ENCODE measurements at places on chromosomes 5 and 9.

DNA sequence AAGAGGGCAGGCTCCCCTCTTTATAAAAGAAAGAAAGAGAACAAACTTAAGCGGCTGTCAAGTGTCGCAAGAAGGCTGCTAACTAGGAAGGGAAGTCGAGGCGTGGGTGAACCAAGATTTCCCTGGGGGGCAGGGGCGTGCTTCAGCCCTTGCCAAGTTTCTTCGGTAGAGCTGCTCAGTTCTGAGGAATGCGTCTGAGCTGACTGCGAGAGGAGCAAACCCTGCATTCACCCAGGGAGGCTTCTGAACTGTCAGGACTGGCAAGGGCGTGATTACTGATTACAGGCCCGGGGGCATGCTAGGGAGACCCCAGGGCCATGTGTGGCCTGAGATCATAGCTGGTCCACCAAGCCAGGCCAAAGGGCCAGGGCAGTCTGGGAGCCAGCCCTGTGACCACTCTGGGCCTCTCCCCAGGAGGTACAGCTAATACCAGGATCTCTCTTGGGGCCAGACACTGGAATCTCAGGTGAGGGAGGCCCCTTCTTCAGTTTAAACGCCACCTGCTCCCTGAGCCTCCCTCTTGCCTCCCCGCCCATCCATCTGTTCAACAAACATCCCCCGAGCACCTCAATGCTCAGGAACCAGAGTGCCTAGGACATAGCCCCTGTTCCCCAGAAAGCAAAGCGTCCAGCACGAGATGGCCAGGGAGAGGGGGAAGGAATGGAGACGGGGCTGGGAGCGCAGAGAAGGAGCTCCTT, 30.9 kb downstream of the SARDH start:
- peak; percentile 68 for DNase-seq

DNA sequence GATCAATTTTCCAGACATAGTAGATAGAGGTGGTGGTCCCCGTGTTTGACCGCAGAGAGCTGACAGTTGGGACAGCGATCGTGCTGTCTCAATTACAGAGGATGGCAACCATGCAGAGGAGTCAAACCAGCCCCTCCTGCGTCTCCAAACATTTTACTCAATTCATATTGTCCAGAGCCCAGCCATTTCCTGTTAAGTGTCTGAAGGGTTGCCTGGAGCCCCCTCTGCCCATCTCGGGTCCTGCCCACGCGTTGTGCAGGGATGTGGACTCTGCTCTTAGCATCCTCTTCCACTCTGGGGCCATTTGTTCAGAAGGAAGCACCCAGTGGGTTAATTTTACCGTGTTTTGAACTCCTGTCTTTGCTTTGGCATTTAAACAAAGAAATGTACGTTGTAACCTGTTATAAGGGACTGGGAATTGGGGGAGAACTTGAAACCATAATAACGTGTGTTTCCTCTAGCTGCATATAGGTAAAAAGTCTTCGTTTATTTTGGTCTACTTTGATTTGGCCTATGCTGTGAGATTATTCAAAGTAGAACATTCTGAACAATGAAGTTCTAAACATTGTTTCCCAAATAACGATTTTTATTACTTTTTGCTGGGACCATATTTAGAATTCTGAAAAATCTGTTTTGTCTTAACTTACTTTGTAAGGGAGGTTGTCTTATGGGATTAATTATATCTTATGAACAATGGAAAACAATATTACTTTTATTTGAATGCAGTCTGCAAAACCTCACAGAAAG, 876 bp downstream of the EGFLAM start:
- no peak for DNase-seq

GRCh38 chr5:132055808-132056609, 4.4 kb upstream of the IL3 start:
- DNase-seq = no peak

DNA sequence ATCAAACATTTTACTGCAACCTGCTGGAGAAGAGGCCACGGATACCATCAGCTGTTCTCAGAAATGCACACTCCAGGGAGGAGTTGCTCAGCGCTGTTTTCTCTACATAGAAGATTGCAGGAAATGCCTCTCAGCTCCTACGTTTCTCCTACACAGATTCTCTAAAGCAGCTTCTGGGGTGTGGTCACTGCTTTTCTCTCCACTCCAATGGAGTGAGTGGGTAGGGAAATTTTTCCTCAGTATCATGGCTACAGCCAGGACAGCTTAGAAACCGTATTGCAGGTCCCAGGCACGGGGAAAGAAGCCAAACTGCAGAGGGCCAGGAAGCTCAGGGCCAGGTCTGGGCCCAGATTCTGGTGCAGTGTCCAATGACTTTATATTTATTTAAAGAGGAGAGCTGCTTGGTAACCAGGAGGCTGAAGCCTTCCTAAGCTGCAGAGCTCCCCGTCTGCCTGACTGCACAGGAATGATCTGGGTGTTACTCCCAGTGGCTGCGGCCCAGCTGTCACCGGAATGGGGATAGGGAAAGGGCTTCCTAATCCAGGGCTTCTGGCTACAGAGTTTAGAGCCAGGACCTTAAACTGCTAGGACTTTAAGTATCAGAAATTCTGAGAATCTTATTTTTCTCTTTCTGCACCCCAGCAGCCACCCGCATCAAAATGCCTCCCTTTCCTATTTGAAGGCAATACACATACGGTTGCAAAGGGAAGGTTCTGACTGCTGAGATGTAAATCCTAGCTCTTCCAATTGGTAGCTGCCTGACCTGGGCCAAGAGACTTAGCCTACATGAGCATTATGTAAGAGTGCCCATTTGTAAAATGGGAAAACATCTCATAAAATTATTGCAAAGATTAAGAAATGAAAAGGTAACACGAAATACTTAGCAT, 1.4 kb upstream of the SPTAN1 start:
- DNase-seq = peak; percentile 46

DNA sequence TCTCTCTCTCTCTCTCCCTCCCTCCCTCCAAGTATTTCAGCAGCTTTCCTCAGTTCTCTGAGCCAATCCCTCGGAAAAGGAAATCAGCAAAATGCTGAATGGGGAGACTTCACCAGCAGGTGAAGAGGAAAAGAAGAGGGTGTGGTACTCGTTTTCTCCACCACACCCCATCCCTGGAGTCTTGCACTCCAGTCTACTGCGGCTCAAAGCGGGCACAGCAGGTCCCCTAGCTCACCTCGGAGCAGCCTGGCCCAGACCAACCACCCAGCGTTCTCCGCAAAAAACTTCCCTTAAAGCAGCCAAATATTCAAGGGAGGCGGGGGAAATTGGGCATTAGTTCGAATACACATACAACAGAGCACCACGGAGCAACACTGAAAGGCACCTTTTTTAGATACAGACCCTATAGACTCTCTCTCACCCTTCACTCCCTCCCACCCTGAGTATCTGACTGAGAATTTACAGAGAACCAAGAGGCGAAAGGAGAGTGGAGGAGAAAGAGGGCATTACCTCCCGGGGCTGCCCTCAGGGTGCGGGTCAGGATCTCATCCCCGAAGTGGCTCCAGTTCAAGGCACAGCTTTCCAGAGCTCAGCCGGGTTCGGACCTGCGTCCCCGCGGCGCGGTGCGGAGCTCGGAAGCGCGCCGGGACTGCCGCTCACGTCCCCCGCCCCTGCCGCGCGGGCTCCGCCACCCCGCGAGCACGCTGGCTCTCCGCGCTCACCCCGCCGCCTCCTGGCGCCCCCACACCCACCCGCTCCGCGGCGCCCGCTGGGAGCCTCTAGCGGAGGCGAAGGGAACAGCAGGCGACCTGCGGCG, 1638.5 kb upstream of the C9orf72 start:
- DNase-seq = peak; percentile 22

DNA sequence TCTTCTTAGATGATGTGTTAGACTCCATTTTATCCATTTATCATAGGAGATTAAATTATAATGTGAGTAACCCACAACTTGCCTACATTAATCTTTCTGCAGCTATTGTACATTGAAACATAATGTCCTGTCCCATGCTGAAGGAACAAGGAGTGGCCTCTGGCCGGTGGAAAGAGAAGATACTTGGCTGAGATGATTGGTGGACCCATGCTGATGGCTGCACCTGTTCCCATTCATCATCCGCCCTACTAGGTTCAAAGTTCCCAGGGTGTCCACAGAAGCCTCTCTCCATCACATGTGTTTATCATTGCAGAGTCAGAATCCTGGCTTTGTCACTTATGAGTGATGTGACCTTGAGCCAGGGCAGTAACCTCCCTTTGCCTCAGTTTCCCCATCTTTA, 24.7 kb downstream of the FBXL7 start:
- no peak for DNase-seq

GRCh38 chr9:125797930-125798329, 50.8 kb downstream of the PBX3 start:
- DNase-seq = no peak

DNA sequence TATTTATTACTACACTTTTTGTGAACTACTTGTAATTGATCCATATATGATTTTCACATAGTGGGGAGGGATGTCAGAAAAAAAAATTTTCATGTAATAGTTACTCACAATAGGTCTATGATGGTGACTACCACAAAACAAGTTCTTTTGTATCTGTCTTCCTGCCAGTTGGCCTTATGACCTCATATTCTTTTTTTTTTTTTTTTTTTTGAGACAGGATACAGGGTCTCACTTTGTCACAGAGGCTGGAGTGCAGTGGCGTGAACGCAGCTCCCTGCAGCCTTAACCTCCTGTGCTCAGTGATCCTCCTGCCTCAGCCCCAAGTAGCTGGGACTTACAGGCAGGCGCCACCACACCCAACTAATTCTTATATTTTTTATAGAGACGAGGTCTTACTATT, 10.9 kb downstream of the SEC24A start:
- no peak for DNase-seq

DNA sequence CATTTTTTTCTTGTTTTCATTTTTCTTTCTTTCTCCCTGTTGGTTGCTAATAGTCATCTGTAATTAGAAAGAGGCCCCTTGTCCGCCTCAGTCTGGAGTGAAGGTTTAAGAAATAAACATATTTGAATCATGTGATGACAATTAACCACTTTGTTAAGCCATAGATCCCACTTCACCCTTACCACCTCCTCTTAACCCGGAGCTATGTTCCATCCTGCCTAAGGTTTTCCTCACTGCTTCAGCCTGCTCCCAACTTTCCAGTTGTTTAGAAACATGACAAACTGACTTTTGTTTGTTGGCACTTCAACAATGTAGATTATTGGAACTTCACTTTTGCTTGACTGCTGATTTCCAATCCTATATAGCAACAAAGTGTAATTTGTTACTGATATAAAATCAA, 37.4 kb upstream of the SSBP2 start:
- DNase-seq = no peak

- no peak for DNase-seq
Observed at GRCh38 chr5:68894673-68895072, 199.1 kb upstream of the SLC30A5 start.

DNA sequence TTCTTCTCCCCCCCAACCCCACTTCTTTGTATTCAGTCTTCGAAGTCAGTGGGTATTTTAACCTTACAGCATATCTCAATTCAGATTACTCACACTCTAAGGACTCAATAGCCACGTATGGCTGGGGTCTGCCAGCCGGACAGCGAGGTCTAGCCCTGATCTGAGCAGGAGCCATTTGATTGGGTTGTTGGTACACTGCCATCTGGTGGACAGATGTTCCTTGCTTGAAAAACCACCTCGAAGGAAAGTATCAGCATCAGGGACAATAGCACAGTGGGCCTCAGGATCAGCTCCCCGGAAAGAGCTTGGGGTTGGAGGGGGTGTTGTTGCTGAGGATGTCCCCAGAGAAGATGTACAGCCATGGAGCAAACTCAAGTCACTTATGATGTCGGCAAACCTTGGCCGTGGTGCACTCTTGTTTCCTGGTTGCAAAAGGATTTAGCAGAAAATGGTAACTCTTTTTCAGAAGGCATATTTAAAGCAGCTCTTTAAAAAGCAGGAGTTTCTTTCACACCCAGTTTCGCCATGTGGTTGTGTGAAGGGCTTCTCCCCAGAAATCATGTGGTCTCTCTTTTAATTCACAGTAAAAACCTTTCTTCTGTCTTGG, 31.7 kb upstream of the KCNMB1 start:
- peak; percentile 52 for DNase-seq

DNA sequence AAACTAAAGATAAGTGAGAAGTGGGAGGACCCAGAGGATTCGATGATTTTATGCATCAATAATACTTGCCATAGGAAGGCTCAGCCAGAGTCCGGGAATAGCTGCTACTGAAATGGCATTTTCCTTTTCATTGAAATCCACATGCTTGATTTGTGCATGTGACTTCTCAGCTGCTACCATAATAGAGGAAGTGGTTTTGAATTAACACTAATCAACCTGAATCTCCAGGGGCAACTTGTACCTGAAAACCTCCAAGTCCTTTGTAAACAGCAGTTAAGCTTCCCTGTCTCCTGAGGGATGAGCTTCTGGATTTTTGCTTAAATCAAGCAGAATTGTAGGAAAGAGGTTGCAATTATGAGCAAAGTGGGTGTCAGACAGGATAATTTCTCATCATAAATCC, 124.9 kb downstream of the PPP2R2B start:
- no peak for DNase-seq

DNA sequence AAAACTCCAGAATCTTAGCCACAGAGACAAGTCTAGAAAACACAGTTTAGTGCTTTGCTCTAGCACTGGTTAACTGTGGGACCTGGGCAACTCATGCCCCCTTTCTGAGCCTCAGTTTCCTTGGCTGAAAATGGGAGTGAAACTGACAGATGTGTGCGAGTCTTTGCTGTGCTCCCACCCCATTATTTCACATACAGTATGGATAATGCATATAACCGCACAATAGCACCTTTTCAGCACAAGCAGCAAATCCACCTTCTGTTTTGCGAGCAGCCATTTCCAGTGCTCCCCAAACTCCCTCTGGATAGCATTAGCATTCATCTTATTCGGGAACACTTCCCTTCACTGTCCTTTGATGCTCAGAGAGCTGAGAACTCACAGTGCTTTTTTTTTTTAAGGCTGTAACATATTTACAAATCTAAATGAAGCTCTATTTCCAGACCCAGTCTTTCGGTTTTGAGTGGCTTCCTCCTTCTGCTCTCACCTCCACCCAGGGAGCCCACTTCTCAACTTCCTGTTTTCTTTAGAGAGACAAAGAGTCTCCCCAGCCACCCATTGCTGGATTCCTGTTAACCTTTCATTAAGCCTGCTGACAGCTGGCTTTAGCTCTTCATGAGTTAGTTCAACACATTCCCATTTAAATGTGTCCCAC, 49.2 kb downstream of the TIMD4 start:
- DNase-seq = no peak

GRCh38 chr5:54769072-54769471, 216.3 kb downstream of the ESM1 start:
- no peak for DNase-seq

- no peak for DNase-seq
Observed at GRCh38 chr9:19913151-19913550, 124.3 kb upstream of the SLC24A2 start.

- no peak for DNase-seq
Observed at GRCh38 chr5:132666310-132667123, 7.3 kb upstream of the IL4 start.

DNA sequence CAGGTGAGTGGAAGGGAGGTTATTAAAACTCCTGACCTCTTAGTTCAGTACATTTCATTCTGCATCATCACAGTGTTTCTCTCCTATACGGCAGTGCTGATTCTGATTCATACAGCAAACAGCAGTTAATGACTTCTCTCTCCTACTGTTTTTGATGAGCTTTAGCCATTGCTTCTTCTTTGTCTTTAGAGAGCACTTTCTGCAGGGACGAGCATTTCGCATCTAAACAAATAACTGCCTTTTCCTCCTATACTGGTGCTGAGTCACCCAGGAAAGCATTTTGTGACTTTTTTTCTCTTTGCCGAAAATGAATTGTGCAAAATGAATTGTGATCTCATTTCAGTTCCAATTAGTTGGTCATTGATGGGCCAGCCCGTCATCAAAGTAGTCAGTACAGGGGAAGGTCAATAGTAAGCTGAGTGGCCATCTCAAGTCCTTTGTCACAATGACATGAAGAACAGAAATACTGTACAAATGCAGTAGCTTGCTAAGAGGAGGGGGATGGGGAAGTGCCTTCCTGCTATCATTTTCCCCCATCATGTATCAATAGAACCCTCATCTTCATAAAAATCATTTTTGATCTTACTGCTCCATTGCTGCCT, 98.5 kb downstream of the INSYN2B start:
- no peak for DNase-seq
